ENCODE measurements at places on chromosomes 6 and 20.

DNA sequence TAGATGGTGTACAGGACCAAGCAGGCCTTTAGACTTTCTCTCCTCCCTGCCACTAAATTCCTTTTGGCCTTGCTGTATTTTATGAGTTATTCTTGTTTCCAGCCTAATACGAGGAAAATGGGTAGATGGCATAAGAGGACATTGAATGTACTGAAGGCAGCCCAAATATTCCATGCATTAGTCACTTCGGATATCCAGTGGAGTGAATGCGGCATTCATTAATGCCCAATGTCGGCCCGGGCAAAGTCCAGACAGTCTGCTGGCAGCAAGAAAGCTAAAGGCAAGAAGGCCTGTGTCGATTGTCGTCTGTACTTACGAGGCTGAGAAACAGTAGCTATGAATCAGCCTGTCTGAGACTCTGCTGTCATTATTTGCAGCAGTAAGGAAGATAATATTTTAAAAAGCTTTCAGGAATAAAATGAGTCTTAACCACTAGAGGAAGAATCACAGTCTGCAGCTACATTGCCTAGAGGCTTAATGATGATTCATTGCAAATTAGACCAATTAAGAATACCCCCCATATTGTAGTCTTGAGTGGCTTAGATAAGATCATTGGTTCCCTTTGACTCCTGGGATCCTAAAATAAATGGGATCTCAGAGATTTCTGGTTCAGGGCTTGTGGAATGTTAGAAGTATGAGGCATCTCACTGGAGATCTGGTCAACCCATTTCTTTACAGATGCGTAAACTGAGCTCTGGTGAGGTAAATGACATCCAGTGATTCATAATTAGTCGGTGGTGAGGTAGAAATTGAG is 534.1 kb upstream of the JAG1 start:
- DNase-seq = no peak

DNA sequence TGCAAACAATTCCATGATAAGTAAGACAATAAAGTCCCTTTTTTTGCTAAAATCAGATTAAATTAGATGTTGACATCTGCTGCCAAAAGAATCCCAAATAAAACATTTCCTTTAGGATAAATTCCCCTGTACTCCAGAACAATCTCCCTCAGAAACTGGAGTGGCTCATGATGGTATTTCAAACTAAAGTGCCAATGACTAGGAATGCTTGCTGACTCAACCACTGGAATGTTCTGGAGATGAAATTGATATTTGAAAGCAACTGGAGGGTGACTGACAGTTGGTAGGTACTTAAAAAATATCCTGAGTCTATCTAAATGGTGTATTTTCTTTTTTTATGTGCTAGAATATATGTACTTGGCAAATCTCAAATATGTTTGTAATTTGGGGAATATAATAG is 350.1 kb upstream of the TSHZ2 start:
- no peak for DNase-seq

- no peak for DNase-seq
These were observed 53.0 kb upstream of the CST7 start for GRCh38 chr20:24895898-24896658.

DNA sequence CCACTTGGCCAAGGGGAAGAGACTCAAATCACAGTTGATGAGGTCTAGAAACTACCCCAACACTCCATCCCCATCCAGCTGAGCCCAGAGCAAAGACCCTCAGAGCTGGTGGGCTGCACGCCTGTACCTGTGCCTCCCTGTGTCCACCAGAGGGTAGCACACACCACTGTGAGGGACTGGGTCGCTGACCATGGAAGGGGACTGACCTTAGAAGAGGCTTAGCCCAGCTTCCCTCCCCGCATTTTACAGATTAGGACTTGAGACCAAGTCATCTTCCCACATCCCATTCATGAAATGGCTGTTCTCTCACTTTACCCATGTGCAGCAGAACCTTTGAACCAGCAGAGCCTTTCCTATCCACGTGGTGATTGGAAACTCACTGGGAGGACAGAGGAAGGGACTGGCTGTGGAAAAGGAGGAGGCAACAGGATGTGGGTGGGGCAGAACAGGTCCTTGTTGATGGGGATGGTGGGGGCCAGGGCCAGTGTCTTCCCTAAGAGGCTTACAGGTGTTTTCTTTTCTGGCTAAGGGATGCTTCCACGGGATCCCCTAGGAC is 44.3 kb downstream of the CPXM1 start:
- no peak for DNase-seq

- DNase-seq = no peak
These were observed 71.3 kb upstream of the MCHR2 start for GRCh38 chr6:100065348-100065747.

- no peak for DNase-seq
These were observed 118.8 kb downstream of the PHACTR3 start for GRCh38 chr20:59723108-59723500.

- DNase-seq = no peak
These were observed 46.5 kb upstream of the IER3 start for GRCh38 chr6:30790724-30791383.

GRCh38 chr20:40317156-40317790 is 371.8 kb downstream of the MAFB start:
- no peak for DNase-seq

- DNase-seq = peak; percentile 60
These were observed at the start of gene RREB1 for GRCh38 chr6:7107578-7108195. RREB1 (plus strand) TSS chr6:7107961; CDS start chr6:7181912, 73,951 bp downstream.

DNA sequence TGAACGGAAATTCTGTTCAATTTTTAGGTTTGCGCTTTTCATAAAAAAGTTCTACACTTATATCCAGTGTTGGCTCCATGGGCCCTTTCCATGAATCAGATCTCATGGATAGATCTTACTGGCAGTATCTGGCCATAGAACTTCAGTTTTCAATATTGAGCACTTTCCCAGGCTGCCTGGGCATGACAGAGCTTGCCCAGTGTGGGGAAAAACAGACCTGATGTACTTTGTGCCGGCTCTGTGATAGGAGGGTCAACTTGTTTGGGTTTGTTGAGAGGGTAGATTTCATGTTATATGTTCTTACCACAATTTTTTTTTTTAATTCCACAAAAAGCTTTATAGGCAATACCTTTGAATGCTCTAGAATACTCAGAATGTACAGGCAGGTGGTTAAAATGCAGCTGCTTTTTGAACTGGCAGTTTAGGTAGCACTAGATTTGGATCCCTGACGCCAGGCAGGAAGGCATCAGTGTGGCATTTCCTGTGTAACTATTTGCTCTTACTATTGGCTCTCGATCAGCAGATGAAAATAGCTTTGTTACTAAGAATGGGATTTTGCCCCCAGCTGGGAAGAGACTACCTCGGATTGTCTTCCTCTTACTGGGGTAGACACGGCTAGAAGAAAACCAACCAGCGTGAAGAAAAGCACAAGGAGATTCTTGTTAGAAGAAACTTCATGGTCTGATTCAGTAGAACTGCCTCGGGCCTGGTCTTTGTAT is 404.9 kb upstream of the SOX4 start:
- peak; percentile 56 for DNase-seq

- DNase-seq = no peak
These were observed 99.6 kb upstream of the COL21A1 start for GRCh38 chr6:56346958-56347357.

GRCh38 chr6:16511040-16511660 is 250.1 kb downstream of the ATXN1 start:
- DNase-seq = peak; percentile 6

DNA sequence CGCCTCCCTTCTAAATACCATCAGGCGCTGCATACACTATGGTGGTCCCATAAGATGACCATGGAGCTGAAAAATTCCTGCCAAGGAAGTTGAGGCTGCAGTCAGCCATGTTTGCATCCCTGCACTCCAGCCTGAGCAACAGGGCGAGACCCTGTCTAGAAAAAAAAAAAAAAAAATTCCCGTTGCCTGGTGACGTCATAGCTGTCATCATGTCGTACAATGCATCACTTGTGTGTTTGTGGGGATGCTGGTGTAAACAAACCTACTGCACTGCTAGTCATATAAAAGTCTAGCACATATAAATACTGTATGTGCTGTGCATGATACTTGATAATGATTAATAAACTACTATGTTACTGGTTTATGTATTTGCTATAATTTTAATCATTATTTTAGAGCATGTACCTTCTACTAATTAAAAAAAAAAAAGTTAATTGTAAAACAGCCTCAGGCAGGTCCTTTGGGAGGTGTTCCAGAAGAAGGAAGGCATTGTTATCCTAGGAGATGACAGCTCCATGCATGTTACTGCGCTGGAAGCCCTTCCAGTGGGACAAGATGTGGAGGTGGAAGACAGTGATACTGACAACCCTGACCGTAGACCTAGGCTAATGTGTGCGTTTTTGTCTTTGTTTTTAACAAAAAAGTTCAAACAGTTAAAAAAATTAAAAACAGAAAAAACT is 132.6 kb downstream of the BANF2 start:
- no peak for DNase-seq

DNA sequence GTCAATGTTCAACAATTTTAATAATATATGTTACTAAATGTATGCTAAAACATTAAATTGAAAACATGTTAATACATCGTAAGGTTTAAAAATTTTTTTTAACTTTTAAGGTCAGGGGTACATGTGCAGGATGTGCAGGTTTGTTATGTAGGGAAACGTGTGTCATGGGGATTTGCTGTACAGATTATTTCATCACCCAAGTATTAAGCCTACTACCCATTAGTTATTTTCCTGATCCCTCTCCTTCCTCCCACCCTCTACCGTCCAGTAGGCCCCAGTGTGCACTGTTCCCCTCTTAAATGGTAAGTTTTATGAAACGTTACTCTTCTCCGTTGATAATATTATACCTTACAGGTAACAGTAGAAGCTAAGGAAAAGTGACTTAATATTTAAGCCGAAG is 15.8 kb downstream of the PDE7B start:
- no peak for DNase-seq

DNA sequence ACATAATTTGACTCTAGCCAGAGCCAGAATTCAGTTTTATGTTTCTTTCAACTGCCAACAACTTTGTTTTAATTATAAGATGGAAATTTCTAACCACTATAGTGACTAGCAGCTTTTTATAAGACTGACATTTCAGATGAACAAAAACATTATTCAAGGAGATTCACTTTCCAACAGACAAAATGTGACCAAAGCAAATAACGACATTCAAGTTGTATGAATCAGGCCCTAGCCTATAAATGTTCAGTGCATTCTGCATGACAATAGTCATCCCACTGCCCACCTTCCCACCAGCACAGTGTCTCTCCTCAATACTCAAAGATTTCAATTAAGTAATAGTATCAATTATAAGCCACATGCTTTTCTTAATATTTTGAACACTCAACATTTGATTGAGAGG is 200.7 kb downstream of the KHDC1L start:
- DNase-seq = no peak

DNA sequence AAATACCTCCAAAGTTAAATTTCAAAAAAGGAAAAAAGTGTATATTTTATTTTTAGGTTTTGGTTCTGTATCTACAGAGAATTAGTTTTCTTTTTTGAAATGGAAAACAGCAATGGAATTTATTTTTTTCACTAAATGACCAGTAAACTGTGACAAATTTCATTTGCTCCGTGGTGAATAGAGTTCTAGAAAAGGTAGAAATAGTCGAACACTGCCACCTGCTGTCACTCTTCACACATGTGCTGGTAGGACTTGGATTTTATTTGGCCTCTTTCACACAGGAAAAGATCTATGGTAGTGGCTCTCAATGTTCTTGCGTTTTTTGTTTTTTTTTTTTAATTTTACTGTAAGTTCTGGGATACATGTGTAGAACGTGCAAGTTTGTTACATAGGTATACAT is 312.5 kb downstream of the EYA4 start:
- DNase-seq = peak; percentile 37

- DNase-seq = no peak
These were observed 4.1 kb downstream of the TTLL2 start for GRCh38 chr6:167329014-167329413.
